AML-193 (cell line): ENCODE measurements at places on chromosomes 12 and 14.
A peak's percentile ranks its signal among the peaks of the same experiment; 100 is the strongest.

DNA sequence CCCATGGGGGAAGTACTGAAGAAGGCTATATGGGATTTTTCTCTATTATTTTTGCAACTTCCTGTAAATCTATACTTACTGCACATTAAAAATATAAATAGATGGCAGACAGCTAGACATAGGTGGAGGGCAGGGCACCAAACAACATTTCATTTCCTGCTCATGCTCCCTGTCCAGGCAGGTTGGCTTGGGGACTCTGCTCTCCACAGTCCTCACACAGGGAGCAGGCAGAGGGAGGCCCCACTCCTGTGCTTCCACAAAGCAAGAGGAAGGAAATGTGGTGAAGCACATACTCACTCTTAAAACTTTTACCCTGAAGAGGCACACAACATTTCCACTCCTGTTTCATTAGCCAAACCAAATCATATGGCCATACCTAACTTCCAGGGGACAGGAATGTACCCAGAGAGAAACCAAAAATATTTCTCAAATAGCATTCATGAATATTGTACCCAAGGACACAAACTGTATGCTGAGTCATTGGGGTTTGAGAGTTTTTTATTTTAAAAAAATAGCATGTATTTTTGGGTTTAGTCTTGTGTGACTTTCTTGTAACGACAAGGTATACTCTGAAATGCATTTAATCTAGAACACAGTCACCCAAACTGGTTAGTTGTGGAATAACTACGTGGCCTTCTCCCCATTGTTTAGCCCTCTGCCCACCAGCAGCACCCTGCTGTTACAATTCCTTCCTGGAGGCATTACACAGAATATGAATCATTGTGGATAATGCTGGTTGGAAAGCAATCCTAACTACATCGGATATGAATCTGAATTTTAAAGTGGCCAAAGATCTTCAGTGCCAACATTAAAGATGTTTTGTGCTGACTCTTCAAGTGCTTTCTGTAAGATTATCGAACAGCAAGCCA, 40.9 kb downstream of the RTN1 start:
- no peak for DNase-seq

DNA sequence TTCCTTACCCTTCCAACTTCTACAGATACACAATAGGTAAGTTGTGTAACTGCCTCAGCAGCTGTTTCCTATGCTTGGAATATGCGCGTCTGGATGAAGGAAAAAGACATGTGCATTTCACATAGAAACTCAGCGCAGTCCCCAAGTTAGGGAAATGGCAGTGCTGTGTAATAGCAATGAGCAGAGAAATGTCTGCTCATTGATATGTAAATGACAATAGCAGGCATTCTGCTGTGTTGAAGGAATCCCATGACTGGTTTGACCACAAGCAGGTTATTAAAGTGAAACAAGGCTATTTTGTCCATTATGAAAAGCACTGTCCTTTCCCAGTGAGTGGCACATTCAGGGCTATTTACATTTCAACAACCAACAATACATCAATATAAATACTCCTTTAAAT, 106.6 kb downstream of the BTG1 start:
- no peak for DNase-seq

GRCh38 chr12:119334430-119335170, at the start of gene CCDC60:
TSS of gene CCDC60 (plus strand) at chr12:119334729. CDS start at chr12:119335177, 448 bp downstream.
- DNase-seq = no peak

GRCh38 chr12:106114447-106115068, 24.2 kb downstream of the NUAK1 start:
- DNase-seq = no peak

DNA sequence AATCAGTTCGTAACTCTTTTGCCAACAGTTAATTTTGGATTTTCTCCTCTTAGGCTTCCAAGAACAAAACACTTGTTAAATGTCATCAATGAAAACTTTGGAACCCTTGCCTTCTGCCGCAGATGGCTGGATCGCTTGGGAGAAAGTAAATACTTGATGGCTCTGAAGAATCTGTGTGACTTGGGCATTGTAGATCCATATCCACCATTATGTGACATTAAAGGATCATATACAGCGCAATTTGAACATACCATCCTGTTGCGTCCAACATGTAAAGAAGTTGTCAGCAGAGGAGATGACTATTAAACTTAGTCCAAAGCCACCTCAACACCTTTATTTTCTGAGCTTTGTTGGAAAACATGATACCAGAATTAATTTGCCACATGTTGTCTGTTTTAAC, 37.7 kb downstream of the USP44 start:
- DNase-seq = no peak

GRCh38 chr12:66035288-66035966, 95.1 kb downstream of the LLPH start:
- peak; percentile 44 for DNase-seq

DNA sequence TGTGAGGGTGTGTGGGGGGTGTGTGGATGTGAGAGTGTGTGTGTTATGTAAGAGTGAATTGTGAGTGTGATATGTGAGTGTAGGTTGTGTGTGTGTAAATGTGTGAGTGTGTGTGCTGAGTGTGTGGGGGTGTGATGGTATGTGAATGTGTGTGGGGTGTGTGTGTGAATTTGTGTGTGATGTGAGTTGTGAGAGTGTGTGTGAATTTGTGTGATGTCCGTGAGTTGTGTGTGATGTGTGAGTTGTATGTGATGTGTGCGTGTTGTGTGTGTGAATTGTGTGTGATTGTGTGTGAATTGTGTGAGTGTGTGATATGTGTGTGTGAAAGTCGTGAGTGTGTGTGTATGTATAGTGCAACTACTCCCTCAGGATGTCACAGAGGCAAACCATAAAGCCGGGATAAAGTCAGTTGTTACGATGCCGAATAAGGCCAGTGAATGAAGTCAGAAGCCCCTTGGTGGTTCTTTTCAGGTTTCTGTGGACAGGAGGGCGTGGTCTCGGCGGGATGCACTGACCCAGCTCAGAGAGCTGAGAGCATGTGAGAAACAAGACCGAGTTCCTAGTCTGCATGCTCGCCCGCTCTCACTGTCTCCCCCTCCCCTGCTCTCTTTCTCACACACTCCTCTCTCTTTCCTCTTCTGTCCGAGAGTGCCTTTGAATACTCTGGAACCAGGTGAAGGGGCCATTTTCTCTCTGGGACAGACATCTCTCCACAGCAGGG, 71.8 kb upstream of the MAX start:
- no peak for DNase-seq

DNA sequence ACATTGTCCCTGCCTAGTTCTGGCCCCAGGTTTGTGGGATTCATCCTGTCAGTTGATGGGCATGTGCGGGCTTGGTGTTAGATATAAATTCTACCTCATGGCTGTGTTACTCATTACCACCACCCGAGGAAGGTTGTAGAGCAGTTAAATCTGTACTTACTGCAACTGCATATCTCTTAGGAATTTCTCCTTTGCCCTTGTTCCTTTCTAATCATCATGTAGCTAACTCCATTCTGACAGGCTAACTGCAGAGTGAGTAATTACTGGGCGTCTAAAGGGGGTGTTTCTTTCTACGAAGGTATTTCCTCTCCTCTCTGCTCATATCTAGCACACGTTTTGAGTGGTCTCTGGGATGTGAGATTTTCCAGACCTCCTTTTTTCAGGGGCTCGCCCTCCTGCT, 1076.7 kb downstream of the TMTC2 start:
- no peak for DNase-seq

DNA sequence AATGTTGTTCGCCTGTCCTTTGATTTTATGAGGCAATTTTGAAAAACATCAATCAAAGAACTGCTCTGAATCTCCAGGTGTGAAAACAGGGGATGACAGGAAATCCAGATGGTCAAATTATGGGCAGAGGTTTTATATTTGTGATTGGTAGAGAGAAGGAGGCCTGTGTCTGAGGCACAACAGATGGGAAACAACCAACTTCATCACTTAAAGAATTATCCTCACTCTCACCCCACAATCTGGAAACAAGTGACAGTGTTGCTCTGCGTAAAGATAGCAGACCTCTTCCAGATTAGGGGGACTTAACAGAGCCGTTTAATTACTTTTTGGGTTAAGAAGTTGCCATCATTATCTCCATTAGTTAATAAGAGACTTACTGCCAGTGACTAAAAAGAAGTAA, 64.1 kb upstream of the EGLN3 start:
- DNase-seq = no peak

DNA sequence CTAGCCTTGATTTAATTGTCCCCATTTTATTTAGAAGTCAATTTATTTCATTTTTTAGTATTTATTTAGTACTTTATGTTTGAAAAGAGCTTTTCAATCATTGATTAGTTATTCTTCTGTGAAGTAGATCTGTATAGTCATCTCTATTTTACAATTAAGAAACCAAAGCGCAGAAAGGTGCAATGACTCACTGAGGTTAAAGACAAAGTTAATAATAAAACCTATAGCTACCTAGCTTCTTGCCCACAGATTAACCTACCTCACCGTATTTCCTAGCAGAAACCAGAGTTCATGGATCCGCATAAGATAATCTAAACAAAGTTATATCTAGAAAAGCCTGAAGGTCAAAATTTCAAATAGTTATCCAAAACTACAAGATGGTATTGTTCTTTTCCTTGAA, 176.4 kb downstream of the GRIN2B start:
- DNase-seq = no peak

GRCh38 chr12:11228296-11228879, 41.1 kb downstream of the PRB3 start:
- peak; percentile 39 for DNase-seq

DNA sequence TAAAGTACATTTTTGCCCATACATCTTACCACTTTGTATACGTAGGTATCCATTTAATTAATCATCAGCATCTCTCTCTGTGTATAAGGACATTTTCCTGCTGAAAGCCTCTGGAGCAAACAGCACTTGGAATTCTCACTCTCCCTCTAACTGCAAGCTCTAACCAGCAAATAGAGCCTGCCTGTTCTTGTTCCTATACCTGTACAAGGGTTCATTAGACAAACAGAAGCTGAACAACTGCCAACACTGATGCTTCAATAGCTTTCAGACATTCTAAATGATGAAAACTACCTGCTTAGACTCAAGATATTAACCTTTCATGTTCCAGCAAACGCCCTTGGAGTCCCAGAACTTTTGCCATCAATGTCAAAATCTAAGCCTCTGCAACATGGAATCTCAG, 98.0 kb downstream of the KCNH5 start:
- DNase-seq = no peak

GRCh38 chr12:130633771-130634170, 82.3 kb downstream of the RIMBP2 start:
- DNase-seq = no peak

DNA sequence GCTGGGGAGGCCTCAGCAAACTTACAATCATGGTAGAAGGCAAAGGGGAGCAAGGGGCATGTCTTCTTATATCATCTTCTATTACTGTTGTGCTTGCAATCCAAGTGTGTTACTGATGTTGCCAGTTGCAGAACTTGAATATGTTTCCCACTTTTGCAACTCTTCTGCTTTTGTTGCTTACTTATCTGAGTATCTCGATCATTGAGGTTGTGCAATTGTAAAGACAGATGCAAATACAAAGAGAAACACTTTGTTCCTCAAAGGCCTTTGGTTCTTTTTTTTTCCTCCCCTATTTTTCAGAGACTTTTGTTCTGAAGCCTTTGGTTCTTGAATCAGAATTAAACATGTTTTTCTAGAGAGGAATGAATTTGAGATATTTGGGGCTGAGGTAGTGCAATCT, 3.7 kb upstream of the COX8C start:
- DNase-seq = peak; percentile 75

GRCh38 chr12:109999983-110000505, 814 bp downstream of the ANKRD13A start:
- DNase-seq = no peak
